ENCODE measurements at places on chromosomes 4 and X.

DNA sequence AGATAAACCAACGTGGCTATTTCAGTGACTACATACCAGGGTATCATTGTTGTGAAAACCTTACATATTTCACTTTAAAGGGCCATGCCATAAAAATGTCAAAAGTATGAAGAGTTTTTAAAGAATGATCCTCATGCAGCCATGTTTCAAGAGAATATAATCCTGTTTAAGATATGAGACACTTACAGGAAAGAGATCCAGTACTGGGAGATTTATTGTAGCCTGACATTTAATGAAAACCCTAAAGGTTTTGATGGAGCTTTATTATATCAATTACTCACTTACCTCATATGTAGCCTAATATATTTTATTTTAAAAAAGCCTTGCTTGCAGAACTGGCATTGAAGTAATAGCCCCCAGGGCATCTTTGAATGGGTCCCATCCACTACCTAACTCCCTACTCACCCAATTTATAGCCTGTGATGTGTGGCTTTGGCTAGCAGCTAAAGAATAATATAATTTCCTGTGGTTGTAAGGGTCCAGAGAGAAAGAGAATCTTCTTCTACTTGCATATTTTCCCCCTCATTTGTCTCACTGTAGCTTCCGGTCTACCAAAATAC is 7.7 kb upstream of the GABRG1 start:
- DNase-seq, result no peak

GRCh38 chr4:157779081-157779480 is 393.7 kb downstream of the GASK1B start:
- DNase-seq, result no peak

GRCh38 chrX:52608961-52609360 is 45.7 kb downstream of the SSX7 start:
- DNase-seq, result no peak

- no peak for DNase-seq
These were observed 41.5 kb downstream of the CD40LG start for GRCh38 chrX:136689436-136689835.

- DNase-seq, result no peak
These were observed 83.3 kb upstream of the HTR2C start for GRCh38 chrX:114500622-114501021.

- peak; percentile 16 for DNase-seq
These were observed 162.0 kb upstream of the GATB start for GRCh38 chr4:151922811-151923210.

- DNase-seq, result no peak
These were observed 19.9 kb downstream of the SH3BP2 start for GRCh38 chr4:2812612-2813354.

DNA sequence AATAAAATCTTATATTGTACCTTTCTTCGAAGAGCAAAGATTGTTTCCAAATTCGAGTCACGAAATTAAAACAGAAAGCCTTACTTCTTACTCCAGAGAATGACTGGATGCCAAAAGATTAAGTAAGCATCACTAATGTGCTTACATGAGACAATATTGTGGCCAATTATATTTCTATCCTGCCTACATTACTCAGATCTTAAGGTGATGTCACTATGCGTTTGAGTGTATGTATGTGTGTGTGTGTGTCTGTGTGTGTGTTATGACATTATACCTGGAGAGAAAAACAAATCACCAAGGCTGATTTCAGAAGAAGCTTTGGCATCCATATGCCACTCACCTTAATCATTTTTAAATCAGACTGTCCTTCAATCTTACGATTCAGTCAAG is 556.3 kb downstream of the PPARGC1A start:
- DNase-seq, result no peak

DNA sequence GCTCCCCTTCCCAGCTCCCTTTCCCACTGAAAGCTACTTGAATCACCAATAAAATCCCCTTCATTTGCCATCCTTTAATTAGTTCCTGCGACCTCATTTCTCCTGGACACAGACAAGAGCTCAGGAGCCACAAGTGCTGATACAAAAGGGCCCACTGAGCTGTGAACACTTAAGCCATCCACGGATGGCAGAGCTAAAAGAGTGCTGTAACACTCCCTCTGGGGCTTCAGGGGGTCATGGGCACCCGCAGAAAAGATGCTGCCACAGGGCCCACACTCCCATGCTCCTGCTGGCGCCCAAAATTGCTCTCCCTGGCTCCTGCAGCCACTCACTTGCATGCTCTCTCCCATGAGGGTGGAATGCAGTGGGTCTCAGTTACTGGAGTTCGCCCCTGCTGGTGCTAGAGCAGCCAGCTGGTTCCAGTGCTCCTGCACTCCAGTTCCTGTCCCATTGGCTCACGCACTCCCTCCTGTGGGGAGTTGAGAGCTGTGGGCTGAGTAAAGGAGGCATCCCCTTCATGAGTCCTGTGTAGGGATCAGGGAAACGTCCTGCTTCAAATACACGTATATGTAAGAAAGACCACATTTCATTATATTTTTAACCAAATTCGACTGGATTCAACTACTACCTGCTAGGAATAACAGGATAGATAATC is 1291.0 kb downstream of the ARAP2 start:
- DNase-seq, result no peak

DNA sequence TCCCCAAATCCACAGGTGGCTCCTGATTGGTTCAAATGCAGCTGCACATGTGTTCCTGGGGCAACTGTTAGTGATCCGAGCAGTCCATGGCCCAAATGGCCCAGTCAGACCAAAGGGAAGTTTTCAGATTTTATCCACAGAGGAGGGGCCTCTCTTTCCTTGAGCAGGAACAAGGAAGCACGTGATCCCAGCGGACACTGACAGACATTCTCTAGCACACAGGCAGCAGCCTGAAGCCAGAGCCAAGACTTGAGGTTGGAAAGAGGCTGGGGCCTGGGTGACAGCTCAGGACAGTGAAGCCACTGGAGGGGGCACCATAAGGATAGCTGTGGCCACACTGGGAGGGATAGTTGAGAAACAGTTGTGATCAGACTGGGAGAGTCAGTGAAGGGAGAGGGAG is 3.5 kb upstream of the ZFP92 start:
- no peak for DNase-seq

DNA sequence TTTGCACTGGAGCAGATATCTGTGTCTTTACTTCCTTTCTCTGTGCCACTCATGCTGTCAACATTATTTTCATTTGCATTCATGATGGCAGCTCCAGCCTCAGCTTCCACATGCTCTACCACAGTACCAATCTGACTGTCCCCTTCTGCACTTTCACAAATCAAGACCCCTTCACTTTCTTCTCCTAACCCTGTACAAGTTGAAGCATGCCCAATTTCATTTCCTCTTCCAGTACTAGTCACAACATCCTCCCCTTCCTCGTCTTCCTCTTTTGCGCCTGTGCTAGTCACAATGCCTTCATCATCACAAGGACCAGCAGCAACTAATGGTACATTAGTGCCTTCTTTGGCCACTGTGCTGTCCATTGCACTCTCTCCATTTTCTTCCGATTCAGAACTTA is 26.5 kb downstream of the BOD1L1 start:
- DNase-seq, result no peak

DNA sequence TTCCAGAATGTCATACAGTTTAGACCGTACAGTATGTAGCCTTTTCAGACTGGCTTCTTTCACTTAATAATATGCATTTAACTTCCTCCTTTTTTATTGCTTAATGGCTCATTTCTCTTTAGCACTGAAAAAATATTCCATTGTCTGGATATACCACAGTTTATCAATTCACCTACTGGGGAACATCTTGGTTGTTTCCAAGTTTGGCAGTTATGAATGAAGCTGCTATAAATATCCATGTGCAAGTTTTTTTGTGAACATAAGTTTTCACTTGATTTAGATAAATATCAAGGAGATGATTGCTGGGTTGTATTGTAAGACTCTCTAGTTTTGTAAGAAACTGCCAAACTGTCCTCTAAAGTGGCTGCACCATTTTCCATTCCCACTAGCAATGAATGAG is 375.5 kb downstream of the PCDH18 start:
- DNase-seq, result no peak

DNA sequence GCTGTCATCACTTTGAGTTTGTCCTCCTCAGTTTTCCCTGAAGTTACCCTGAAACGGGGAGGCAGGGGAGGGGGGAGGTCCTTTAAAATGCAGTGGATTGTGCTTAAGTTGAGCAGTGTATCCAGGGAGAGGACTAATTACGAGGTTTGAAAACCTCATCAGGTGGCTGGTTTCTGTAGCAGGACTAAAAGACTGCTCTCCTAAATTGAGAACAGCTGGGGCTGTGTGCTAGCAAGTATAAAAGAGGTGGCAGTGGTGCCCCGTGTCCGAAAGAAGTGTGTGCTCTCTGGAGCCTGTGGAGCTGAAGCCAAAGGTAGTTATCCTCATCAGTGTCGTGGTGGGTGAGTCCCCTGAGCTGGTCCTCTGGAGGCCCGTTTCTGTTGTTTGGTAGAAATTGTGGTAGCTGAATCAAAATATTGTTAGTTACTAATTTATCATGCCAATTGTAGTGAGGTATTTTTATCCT is 37.2 kb upstream of the CYP2U1 start:
- DNase-seq, result no peak

DNA sequence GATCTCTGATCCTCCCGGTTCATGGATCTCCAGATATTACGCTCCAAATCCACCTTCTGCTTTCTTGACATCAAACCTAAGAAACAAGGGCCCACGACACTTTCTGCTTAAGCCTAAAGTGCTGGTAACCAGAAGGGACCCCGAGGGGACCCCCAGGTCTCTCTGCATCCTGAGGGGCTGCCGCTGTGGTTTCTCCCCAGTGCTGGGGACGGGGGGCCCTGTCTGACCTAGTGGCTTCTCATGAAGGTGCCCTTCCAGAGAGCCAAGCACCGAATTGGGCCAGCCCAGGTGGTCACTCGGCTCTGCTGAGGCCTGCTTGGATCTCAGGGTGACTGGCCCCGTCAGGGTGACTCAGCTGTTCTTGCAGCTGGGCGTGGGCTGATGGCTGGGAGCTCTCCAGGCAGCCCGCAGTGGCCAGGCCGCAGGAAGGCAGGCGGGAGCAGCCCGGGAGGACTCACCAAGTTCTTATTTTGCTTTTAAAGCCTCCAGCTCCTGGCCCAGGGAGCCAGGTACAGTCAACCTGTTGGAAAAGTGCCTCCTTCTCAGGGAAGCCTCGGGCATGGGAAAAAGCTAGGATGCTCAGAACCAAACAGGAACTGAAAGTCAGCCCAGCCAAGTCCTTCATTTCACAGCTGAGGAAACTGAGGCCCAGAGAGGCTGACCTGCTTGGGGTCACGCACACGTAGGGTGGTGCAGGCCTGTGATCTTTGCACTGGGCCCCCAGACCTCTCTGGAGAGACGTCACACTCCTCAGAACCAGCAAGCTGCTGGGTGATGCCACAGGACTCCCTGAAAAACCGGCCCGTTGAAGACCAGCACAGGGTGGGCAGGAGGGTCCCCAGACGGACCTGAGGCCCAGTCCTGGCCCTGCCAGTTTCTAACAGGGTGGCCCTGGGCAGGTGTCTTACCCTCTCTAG is 16.7 kb downstream of the BLOC1S4 start:
- peak; percentile 75 for DNase-seq

- DNase-seq, result peak; percentile 16
These were observed 39.4 kb upstream of the DCK start for GRCh38 chr4:70954032-70954431.

All from fibroblast of skin of back (primary cell).